ENCODE measurements at places on chromosomes 12 and 14.

DNA sequence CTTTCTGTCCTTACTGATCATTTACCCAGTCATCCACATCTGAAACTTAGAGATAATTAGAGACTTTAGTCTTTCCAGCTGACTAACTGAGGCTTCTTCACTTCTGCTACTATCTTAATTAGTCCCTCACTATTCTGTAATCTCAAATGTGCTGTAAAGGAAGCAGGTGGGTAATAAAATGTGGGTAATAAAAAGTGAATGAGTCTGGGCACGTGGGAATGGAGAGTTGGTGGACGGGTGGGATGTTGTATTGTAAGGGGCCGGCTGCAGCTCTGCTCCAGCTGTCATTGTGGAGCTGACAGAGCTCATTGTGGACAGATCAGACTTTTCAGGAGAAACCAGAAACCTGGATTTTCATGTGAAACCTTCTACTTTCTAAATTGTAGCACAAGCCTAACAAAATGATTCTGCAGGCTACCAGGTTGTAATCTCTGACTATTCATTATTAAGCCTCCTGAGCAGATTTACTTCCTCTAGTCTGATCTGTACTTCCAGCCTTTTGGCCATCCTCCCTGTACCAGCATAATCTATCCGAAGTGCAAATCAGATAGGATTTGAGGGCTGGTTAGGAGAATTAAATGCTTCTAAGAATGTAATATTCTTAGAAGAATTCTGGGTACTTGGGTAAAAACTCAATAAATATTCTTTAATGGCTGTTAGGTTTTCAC lies 42.0 kb upstream of the BMAL2 start:
- DNase-seq: no peak

GRCh38 chr12:89250213-89250612 lies 102.1 kb downstream of the DUSP6 start:
- no peak for DNase-seq

GRCh38 chr12:4443616-4444015 lies 2.0 kb downstream of the FGF6 start:
- no peak for DNase-seq

DNA sequence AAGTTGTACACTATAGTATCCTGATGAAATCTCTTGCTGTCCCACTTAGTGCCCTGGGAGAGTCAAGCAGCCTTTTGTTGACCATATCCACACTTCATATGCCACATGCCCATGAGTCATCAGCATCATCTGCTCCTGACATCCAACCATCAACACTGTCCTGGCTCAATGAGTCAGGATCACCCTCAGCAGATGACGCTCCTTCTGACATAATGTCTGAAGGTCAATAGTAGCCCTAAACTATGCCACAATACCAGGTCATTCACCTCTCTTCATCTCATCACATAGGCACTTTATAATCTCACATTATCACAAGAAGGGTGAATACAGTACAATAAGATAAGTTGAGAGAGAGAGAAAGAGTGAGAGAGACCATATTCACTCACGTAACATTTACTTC lies 369.0 kb upstream of the FAR2 start:
- DNase-seq: no peak

DNA sequence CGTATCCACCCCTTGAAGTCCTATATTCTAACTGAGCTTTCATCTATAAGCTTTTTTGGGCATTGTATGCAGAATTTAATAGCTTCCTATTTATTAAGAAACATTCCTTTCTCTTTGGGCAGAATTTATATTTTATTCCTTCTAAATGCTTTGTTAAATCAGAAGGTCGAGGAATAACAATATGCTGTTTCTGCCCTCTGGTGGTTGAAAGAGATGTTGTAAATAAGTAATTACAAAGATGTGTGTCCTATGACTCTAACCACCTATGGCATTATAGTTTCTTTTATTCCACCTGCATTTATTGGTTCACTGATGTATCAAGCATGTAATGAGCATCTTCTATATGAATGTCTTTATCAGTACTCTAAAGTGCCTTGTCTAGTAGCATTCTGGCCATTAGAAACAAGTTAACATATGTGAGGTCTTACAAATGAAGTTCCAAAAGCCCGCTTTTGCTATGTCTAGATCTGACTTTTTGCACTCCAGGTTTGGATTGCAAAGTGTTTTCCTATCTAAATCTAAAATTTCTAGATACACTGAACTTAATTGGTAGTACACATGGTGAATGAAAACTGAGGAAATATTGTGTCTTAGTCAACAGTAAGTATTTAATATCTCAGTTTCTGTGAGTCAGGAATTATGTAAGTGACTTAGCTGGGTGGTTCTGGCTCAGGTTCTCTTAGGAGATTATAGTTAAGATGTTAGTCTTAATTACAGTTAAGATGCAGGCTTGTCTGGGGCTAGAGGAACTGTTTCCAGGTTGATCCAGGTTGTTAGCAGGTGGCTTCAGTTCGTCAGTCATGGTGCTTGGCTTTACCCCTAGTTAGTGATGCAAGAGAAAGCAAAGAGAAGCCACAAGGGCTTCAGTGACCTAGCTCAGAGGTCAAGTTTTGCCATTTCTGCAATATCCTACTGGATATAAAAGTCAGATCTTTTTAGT lies 57.5 kb downstream of the PLEKHA5 start:
- DNase-seq: no peak

DNA sequence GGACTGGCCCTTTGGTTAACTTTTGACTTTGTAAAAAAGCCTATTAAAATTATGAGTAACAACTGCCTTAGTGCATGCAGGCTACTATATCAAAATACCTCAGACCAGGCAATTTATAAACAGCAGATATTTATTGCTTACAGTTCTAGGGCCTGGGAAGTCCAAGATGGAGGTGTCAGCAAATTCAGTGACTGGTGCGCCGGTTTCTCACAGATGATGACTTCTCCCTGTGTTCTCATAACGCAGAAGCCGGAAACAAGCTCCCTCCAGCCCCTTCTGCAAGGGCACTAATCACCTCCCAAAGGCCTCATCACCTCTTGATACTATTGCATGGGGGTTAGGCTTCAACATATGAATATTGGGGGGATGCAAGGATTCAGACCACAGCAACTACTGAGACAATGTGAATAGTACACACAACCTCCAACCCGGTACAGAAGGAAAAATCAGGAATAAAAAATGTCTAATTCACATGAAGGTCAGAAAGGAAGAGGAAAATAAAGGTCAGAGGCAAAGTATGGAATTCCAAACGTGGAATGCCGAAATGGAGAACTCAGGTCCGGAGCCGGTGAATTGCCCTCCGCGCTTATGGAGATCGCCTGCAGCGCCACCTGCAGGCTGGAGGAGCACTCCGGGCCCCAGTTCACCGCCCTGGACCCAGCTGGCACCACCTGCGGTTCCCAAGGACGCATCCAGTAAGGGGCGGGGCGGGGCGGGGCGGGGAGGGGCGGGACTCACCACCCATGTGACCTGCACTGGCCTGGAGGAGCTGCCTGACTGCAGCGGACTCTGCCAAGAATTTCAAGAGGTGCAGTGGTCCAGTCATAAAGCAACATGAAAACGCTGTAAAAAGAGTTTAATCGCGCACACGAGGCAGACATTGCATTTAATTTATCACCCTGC lies 203.4 kb downstream of the KIF26A start:
- no peak for DNase-seq

Data from activated CD8-positive, alpha-beta memory T cell treated with anti-CD3 and anti-CD28 coated beads for 24 hours (primary cell).